ENCODE measurements at places on chromosomes 12 and 14.

- DNase-seq, result no peak
These were observed 53.8 kb upstream of the RIC8B start for GRCh38 chr12:106720696-106721095.

GRCh38 chr12:7319930-7320329 is 16.1 kb downstream of the ACSM4 start:
- peak; percentile 9 for DNase-seq

DNA sequence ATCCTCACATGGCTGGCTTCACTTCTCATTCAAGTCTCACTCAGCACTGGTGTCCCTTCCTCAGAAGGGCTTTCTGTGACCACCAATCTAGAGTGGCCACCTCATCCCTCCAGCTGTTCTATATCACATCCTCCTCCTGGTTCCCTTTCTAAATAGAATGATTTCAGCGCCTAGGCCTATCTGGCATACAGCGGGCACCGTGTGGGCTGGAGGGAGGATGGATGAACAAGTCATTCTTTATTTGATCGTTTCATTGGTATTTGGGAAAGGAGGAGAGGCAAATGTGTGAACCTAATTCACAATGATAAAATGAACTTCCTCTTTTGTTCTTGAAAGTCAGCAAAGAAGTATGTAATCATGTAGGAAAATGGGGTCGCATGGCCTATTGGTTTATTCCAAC is 394.2 kb downstream of the DPF3 start:
- DNase-seq, result no peak

DNA sequence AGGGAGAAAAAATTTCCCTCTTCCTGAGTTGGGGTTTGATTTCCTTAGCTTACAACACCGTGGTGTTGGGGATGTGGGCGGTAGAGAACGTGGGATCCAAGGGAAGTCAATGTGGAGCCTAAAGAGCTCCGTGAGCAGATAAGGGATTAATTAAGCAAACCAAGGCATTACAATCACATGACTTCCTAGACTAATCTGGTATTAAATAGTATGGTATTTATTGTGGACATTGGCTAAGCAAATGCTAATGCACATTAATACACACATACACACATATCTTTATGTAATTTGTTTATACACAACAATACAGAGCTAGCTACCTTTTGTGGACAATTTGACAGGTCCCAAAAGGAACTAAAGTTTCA is 791 bp upstream of the RNF41 start:
- no peak for DNase-seq

DNA sequence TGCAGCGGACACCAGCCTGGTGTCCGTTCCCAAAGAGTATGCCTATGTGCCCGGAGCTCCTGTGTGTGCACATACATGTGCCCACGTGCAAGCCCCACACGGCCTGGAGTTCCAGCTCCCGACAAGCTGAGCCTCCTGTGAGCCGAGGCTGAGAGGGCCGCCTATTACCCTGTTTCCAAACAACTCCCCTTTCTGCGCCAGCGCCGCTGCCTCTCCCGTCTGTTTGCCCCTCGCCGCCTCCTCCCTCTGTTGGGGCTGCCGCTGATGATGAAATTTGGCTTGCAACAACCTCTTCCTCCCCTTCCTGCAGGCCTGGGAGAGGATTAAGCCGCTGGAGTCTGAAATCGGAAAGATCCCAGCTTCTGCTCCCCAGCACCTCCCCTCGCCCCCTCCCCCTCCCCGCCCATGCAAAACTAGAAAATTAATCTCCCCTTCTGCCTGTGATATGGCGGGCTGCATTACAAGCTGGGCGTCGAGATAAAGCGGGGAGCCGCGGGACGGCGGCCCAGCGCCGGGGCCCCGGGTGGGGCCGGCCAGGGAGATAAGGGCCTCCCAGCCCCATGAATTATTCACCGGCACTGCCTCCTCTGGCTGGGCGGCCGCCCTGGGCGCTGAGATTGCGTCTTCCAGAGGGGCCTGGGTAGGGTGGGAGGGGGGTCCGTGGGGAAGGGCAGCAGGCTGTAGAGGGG is 6.8 kb upstream of the ASIC1 start:
- peak; percentile 68 for DNase-seq

- DNase-seq, result no peak
These were observed 210.1 kb upstream of the EEA1 start for GRCh38 chr12:93139028-93139665.
